NCI-H2171 (cell line): ENCODE measurements at places on chromosomes 12 and 14.
A peak's percentile ranks its signal among the peaks of the same experiment; 100 is the strongest.

- DNase-seq = no peak
Measured at GRCh38 chr14:85625925-85626585, 96.1 kb downstream of the FLRT2 start.

DNA sequence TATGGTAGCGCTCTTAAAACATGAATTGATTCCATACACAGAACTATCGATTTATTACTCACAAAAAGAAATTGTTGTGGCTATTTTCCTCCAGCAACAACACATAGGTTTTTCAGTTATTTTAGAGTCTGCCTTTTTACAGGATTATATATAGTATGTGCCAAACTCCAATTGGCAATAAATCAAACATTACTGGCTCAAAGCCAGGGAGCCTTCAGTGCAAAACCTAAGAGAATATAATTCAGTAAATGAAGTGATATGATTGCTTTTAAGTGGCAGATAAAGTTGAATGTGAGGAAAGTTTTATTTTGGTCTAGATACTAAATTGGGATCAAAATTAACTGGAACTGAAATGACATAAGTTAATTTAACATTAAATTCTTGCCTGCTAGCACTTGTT, 234.8 kb downstream of the PIK3C2G start:
- DNase-seq = no peak

GRCh38 chr12:13745111-13745860, 236.1 kb downstream of the GRIN2B start:
- no peak for DNase-seq

DNA sequence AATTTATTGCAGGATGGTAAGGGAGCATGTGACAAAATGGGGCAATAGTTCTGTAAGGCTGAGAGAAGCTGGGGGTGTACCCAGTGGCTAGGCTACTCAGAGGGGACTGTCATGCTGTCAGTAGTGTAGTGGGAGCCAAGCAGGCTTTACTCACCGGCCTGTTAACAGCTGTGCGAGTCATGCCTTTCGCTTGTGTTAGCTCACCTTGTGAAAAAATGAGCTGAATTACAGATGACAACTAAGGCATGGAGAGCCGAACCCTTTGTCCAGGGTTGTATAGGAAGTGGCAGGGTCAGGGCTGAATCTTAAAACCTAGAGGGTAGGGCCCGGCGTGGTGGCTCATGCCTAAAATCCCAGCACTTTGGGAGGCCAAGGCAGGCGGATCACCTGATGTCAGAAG, 37.9 kb downstream of the SH2B3 start:
- no peak for DNase-seq

DNA sequence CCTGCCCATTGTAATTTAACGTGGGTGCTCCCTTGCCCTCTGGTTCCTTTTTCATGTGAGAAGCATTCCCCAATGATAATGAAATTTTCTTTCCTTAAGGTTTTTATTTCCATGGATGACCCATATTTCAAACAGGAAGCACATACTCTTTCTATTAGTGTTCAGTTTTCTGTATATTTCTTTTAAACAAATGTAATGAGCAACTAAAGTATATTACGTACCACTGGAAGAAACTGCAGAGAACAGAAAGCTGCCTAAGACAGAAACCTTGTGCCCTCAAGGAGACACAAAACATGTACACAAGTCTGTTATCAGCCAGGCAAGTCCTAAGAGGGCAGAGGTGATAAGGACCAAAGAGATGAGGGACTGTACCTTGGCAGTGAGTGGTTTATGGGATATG, 414.9 kb downstream of the ETNK1 start:
- no peak for DNase-seq

DNA sequence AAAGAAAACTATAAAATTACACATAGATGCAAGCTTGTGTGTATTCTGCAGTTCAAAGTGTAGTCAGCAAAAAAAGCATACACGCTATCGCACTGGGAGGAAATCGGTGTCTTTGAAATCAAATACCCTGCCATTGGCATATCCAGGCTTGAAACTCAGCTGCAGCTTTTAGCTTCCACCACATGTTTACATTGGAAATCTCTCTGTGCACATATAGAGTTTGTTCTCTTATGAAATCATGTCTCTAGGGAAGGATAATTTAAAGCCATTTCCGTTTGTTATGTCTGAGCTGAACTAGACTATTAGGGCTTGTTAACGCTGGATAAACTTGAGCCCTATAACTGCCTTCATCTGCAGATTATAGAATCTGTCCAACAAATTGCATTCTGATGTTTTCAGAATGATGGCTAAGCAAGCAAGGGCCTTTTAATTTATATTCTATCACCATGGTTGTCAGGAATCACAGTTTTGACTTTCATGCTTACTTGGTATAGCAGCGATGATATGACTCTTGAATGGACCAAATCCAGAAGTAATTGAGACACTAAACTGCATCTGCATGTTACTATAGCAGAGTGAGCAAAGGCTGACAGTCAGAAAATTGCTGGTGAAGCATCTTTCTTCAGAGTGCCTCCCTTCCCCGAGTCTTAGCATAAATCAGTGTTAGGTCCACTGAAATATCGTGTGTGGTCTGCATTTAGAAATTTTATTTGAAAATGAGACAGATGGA, 442.8 kb downstream of the ZFP36L1 start:
- DNase-seq = peak; percentile 38

DNA sequence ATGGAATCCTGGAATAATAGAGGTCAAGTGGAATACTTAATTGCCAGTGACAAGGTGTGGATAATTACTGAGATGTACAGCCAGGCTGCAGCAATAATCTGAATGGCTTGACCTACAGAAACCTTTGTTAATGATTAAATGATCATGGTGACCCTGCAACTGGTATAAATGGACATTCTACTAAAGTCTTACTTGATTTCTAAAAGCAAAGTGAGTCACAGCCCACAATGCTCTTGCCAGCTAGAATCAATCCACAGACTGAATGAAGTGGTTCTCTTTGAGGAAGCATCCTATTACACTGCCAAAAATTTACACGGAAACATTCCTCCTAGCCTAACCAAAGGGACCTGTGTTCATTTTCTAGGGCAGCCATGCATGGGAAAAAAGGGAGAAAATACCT, 518.5 kb downstream of the SOX5 start:
- no peak for DNase-seq

DNA sequence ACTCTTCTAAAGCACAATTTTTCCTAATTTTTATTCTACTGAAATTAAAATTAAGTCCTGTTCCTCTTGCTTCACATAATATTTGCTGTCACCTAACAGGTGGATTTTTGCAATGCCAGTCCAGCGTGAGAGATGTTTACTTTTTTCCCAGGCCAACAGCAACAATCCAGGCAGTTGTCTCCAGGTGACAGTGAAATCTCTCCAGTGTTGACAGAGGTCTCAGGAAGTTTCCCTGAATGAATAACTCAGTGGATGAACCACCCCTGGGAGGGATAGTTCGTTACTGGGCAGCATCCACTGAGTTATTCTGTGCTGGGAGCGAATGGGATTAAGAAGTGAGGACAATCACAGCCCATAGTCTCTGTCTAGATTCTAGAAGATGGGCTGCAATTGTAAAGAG, 7.1 kb upstream of the NT5DC3 start:
- DNase-seq = no peak

DNA sequence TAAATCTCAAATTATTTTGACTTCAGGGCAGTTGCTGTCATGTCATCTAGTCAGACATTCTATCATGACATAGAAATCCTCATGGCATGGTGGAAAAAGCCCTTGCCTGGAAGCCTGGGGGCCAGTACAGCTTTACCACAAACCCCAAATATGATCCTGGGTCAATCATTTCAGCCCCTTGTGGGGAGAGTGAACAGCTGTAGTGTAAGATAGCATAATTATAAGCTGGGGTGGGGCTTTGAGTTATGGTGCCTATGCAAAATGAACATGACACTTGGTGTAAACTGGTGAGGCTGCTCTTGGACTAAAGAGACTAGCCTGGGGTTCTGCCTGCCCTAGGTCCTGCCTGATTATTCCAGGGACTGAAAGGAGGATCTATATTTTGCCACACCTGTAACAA, 207.7 kb upstream of the DDHD1 start:
- no peak for DNase-seq

GRCh38 chr14:100706200-100706599, 20.5 kb upstream of the DLK1 start:
- DNase-seq = no peak

DNA sequence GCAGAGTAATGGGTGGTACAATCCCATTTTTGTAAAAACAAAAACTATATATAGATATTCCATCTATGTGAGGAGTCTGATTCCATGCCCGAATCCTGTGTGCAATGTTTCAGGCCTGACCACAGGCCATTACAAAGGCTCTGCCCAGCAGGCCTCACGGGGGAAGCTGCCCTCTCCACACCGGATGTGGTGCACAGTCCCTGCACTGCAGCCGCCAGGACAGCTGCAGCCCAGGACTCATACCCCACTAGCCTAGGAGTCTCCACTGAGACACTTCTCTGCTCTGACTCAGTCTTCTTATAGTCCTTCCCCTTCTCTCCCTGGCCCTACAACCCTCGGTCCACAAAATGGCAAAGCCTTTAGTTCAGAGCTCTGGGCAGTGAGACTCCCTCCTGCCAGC, 190.4 kb downstream of the PPM1H start:
- DNase-seq = no peak

- DNase-seq = no peak
Measured at GRCh38 chr12:106042037-106042436, 96.7 kb downstream of the NUAK1 start.

- DNase-seq = no peak
Measured at GRCh38 chr12:132711080-132711843, 620 bp downstream of the PGAM5 start.

DNA sequence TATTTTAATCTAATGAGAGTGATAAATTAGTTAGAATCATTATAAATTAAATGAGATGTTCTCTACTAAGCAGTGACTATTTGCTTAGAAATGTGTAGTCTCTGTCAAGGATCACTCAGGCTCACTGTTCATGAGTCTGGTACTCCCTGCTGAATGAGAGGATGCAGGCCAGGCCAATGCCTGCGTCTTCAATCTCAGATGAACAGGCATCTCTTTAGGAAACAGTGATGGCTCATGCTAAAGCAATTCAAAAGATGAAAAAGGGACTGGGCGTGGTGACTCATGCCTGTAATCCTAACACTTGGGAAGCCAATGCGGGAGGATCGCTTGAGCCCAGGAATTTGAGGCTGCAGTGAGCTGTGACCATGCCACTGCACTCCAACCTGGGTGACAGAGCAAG, 106.8 kb downstream of the ZFC3H1 start:
- DNase-seq = no peak

DNA sequence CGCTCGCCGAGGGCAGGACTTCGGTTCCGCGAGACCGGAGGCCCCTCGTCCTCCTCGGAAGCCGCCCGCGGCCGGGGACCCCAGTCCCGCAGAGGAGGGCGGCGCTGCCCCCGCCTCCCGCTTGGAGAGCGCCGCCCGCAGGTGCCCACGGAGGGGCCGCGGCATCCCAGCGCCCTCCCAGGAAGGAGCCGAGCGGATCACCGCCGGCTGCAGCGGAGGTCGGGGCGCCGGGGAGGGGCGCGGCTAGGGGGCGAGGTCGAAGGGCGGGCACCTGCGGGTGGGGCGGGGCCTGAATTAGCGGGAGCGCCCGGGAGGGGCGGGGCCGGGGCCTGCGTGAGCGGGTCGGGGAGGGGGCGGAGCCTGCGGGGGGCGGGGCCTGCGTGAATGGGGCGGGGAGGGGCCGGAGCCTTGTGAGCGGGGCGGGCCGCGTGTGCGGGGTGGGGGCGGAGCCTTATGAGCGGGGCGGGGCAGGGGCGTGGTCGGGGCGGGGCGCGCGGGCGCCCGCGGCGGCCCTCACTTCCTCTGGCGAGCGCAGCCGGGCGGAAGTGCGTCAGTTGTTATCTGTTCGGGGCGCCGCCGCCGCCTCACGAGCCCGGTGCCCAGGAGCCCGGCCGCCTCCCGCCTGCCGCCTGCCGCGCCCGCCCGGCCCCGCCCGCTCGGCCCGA, at the start of gene FBRSL1:
Gene FBRSL1, plus strand, starts transcription at position 550 of the 665 bp plus-strand sequence.
- DNase-seq = peak; percentile 89

- DNase-seq = peak; percentile 34
Measured at GRCh38 chr14:32980178-32980901, 41.7 kb downstream of the NPAS3 start.

DNA sequence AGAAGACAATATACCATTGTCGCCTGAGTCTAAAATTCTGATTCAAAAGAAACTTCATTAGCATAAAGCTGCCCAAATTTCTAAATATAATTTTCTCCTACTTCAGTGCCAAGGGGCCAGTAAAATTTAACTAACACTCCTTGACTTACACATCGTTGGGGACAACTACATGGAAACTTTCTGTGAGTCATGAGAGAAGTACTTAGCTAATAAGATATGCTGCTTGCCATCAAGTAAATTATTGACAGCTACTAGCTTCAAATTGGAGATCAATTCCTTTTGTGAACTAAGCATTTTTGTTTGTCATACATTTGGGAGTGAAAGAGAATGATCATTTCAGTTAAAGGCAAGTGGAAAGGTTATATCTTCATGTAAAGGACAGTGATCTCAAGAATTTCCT, 373.3 kb downstream of the MDGA2 start:
- DNase-seq = no peak

- no peak for DNase-seq
Measured at GRCh38 chr14:100575266-100575995, 11.8 kb downstream of the BEGAIN start.

DNA sequence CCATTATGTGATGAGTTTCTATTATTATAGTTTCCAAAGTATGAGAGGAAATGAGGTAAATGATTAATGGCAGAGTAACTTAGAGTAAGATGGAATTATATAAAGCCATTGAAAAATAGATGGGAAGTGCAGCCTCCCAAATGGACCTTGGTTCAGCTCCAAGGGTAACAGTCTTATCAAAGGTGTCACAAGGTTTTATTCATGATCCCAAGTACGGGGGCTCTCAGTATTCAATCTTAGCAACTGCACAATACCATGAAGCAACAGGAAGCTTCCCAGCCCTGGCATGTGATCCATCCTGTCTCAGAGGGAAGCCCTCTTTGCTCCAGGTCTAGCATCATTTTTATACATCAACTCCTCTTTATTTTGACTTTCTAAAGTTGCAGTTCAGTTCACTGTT, 948.2 kb downstream of the GALC start:
- DNase-seq = no peak

DNA sequence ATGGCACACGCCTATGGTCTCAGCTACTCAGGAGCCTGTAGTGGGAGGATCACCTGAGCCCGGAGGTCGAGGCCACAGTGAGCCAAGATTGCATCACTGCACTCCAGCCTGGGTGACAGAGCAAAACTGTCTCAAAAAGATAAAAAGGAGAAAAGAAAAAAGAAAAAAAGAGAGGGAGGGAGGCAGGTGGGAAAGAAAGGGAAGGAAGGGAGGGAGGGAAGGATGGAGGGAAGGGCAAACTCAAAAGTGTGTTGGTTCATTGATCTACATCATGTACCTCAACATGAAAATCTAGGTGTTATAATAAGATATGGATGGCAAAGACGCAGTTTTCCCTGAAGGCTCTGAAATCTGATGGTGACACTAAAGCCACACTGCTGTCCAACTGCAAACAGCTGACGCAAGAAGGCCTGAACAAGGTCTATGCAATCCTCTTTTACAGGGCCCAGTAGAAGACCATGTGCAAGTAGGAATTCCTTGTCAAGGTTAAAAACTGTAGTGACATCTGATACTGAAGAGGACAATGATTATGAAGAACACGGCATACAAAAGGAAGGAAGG, 143.6 kb downstream of the ITPR2 start:
- DNase-seq = no peak
